Activated T-helper 9 cell treated with anti-CD3 and anti-CD28 coated beads, Interleukin-2, amount 50 U/mL, for 16 hours (primary cell): ENCODE measurements at places on chromosomes 11 and 22.

DNA sequence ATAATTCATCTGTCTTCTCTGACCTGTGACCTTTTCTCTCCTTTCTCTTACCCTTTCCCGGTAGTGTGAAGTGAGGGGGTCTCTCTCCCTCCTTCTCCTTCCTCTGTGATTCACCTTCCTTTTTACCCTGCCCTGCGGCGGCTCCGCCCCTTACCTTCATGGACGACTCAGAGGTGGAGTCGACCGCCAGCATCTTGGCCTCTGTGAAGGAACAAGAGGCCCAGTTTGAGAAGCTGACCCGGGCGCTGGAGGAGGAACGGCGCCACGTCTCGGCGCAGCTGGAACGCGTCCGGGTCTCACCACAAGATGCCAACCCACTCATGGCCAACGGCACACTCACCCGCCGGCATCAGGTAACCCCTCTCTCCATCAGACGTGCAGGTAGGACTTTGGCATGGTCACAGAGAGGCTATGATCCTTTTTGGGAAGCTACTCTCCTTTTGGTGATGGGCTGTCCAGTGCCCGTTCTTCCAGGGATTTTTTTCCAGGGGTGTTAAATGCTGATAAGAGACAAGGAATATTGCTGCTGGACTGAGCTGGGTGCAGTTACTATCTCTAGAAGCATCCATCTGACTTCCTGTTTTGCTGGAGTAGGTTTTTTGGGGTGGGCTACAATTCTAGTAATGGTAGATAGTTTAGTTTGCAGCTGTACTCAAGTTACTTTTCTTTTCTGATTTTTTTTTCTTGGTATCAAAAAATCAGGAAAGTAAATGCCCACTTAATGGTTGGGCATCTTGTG is 29.9 kb downstream of the CTNND1 start:
- DNase-seq = no peak

- no peak for DNase-seq
Measured at GRCh38 chr22:27100789-27101188, 443.4 kb downstream of the MIAT start.

GRCh38 chr22:21657020-21657359 is 8.8 kb upstream of the PPIL2 start:
- no peak for DNase-seq

GRCh38 chr11:15555161-15555560 is 440.4 kb downstream of the INSC start:
- no peak for DNase-seq

DNA sequence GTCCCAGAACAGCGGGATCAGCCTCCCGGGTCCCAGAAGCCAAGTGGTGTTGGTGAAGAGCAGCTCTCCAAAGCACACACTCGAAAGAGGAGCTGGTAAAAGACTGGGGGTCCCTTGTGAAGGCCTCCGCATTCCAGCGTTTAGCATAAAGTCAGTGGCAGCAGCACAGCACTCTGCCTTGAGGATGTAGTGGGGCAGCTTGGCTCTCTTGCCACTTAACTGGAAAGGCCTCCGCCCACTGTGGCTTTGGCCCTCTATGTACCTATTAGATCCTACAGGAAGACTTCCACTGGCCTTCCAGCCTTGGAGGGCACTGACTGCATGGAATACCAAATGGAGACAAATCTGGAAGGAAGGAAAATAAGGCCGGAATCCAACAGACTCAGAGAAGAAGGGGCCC is 1455.3 kb downstream of the BRD1 start:
- DNase-seq = no peak

DNA sequence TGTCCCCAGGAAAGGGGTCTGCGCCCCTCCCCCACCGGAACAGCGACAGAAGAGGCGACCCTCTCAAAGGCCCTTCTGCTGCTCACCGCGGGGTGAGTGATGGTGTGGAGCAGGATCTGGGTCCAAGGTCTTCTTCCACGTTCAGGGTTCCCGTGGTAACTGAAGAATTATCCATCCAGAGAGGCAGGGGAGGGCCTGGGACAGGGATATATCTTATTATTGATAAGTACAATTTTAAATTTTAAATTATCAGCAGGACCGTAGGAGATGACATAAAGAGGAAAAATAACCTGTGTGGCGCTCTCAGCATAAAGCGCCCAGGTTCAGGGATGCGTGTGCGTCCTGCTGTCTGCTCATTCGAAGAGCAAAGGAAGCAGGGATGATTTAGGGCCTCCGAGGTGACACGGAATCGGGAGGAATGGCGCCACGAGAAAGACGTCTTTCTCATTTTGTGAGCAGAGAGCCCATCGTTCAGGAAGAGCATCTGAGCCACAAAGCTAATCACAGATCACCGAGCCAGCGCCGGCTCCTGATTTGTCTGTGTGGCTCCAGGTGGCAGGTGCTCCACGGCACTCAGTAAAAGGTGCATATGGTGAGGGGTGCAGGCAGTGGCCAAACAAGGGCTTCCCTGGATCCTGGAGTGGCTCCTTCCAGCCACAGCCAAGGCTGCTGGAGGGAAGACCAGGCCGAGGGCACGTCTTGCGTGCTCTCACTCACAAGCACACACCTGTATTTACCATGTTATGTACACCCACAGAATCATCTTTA is 19.3 kb downstream of the KRTAP5-5 start:
- no peak for DNase-seq

- no peak for DNase-seq
Measured at GRCh38 chr11:35380603-35381002, 38.8 kb downstream of the SLC1A2 start.

- no peak for DNase-seq
Measured at GRCh38 chr11:575313-575995, 816 bp upstream of the PHRF1 start.

GRCh38 chr11:66542362-66542761 is 3.5 kb downstream of the ZDHHC24 start:
- no peak for DNase-seq

DNA sequence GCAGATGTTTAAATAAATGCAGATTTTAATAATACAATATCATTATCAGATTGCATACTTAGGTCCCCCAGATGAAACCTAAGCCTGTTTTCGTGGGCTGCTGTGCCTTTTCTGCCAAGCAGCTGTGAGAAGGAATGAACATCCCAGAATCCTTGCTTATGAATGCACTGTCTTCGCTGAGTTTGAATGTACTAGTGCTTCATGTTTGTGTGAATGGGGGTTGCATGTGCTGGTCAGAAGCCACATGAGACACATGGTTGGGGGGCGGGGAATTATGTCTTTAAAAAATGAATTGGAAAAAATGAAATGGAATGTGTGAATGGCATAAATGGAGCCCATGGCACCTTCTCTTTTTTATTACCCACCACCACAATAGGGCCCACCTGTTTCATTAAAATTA is 125.4 kb upstream of the HSD17B12 start:
- no peak for DNase-seq

DNA sequence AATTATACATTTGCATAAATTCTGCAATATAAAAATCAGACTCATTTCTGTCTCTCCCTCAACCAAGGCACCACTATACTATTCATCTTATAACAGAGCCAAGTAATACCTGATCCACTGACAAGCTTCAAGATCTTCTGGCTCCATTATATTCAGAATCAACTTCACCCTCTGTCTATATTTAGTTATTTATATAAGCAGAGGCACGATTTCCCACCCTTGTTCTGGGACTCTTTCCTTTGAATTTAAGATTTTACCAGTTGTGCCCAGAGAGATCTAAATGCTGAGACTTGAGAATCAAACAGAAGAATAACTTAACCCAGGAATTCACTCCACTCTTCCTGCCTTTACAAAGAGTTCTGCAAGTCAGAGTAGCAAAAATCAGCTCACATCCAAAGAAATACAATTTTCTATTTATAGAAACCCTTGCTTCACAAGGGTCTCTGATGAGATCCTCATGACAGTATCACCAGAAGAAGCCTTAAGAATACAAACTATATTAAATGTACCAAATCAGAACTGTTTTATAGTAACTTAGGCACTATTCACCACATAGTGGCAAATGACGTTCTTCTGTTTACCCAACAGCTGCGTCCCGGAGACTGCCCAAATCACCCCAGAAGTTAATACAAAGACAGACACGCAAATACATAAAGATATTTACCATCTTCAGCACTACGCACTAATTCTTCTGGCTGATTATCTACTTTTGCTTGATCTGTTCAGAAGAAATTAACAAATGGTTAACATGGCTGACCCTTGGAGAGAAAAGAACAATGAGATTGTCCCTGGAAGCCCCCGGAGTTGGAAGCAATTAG is 32.3 kb upstream of the CCDC89 start:
- no peak for DNase-seq

DNA sequence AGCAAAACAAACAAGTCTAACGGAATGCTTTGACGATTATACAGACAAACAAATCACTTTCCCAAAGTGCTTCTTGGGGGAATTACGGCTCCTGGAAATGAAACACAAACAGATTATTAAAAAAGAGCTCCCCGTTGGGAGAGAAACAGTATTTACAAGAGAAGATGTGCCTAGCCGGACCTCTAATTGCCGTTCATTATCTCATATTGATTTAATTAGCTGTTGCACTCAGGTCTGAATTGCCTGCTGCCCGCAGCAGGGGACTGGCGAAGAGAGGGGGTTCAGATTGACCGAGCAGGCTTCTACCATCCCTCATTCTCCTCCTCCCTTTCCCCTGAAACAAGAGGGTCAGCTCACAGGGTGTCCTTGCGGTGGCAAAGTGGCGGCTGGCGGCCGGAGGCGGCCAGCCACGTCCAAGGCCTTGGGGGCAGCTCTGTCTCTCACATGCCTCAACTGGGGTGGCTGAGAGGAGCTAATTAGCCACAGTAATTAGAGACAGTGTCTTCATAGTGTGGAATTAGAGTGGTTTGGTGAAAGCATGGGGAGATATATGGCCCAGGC is 295.1 kb downstream of the MIAT start:
- no peak for DNase-seq
